GM12878 (cell line): ENCODE measurements at places on chromosomes 1 and 21.

DNA sequence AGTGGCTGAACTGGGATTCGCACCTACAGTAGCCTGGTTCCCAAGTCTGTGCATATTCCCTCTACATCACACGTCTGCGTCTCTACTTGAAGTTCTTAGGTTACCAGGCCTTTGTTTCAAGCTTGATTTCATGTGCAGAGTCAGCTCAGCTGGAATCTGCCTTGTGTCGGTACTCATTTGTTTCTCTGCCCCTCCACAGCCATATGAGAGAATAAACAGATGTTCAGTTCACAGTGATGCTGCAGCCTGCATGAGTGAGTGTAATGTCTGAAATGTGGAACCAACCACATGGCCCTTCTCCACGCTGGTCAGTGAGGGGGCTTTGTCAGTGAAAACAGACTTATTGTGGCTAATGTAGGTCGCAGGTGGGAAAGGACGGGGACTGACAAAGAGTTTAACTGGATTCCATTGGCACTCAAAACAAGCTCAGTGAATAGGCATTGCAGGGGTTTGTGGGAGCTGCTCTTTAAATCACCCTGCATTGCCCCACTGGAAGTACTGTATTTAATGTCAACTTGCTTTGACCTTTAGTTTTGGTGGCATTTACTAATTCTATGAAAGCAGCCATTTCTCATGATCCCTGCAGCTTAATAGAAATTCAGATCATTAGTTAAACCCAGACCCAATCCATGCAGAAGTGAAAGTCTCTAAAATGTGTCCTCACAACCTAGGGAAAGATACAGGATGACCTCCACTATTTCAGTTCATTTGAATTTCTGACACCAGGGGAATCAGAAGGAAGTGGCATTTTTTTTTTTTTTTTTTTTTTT is 136.4 kb upstream of the FAM78B start:
- H3K27me3 ChIP-seq: no peaks in the 10 kb centered on the region
- H3K36me3 ChIP-seq: no peaks in the 10 kb centered on the region
- H3K27ac ChIP-seq: no peak overlapping the region
- no peaks in the 10 kb centered on the region; the same call in 1 of the 2 replicates for H3K4me1 ChIP-seq
- DNase-seq: peak; percentile 12

DNA sequence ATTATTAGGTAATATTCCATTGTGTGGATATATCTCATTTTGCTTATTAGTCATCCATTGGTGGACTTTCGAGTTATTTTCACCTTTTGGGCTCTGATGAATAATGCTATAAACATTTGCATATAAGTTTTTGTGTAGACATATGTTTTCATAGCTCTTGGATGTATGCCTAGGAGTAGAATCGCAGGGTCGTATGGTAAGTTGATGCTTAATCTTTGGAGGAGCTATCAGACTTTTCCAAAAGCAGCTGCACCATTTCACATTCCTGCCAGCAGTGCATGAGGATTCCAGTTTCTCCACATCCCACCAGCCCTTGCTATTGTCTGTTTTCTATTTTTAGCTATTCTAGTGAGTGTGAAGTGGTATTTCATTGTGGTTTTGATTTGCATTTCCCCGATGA is 120.3 kb upstream of the TMEM51 start:
- DNase-seq: no peak
- H3K4me3 ChIP-seq: no peak overlapping the region
- H3K27me3 ChIP-seq: no peaks in the 10 kb centered on the region
- H3K4me1 ChIP-seq: no peaks in the 10 kb centered on the region
- H3K36me3 ChIP-seq: no peaks in the 10 kb centered on the region
- H3K27ac ChIP-seq: no peak overlapping the region

DNA sequence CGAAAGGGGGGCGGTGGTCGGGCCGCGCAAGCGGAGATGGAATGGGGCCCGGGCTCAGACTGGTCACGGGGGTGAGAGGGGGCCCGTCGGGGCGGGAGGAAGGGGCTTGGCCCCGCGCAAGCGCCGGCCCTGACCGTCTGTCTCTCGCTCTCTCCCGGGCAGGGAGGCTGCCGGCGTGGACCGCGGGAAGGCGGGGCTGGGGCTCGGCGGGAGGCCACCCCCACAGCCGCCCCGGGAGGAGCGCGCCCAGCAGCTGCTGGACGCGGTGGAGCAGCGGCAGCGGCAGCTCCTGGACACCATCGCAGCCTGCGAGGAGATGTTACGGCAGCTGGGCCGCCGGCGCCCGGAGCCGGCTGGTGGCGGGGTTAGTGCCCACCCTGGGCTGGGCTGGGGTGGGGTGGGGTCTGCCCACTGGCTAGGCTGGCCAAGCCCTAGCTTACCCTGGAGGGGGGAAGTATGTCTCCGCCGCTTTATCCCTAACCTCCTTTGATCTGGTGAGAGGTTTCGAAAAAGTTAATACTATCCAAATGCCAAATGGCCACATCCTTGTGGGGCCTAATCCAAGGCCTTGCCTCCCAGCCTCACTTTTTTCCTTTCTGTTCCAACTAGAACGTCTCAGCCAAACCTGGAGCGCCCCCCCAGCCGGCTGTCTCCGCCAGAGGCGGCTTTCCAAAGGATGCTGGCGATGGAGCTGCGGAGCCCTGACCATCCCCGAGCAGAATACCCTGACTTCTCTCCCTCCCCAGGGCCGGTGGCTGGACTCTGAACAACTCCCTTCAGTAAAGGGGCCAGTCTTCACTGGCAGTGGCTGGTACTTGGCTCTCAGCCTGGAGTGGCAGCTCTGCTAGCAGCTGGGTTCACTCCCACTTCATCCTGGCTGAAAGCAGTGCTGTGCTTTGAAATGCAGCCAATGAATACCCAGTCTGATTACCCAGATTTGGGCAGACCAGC is 636 bp upstream of the YRDC start:
- H3K4me1 ChIP-seq: peaks cover 11% of the 10 kb centered on the region
- peak overlapping the region; percentile 91 for H3K4me3 ChIP-seq

DNA sequence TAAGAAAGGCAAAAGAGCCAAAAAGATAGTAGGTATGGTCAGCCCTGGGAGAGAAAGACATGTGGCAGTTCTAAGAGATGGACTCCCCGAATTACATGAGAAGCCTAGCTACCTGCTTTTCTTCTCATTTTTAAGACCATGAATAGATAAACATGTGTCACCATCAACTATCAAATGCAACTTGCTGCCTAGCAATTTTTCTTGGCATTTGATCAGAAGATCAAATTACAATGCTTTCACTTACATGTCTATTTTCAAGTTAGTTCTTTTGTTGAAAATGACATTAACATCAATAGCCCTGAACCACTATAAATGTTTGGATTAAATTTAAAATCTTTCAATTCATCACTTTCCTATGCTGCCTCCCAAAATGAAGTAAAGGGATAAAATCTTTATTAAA is 212.3 kb downstream of the HHIPL2 start:
- no peaks in the 10 kb centered on the region for H3K36me3 ChIP-seq
- no peak overlapping the region for H3K27ac ChIP-seq
- no peaks in the 10 kb centered on the region for H3K4me1 ChIP-seq
- no peak for DNase-seq
- no peaks in the 10 kb centered on the region for H3K27me3 ChIP-seq
- no peak overlapping the region for H3K4me3 ChIP-seq
